ENCODE measurements at places on chromosomes 2 and 18. TPM values are rescaled to one million over a fixed set of nuclear protein-coding genes. Genes with fewer than 3 reads are reported as not detected.
A peak's percentile ranks its signal among the peaks of the same experiment; 100 is the strongest.

BMP10 gene
- not detected for total RNA-seq

UGT1A1 gene
- total RNA-seq, result not detected

SOWAHC gene
- 12.1 TPM for total RNA-seq

THSD7B gene
- total RNA-seq, result 10.3 TPM

LMAN1 gene
- 78.2 TPM for total RNA-seq

MEMO1 gene
- total RNA-seq, result 52.3 TPM

EPHA4 gene
- 40.3 TPM for total RNA-seq

INHA gene
- total RNA-seq, result 1.7 TPM

MC4R gene
- not detected for total RNA-seq

CLASP1 gene
- 102 TPM for total RNA-seq

ARHGEF4 gene
- 6.5 TPM for total RNA-seq

OTOS gene
- not detected for total RNA-seq

GRCh38 chr18:3572761-3573160, 122.8 kb downstream of the TGIF1 start:
- H3K27ac ChIP-seq, result no peak overlapping the region
- no peaks in the 10 kb centered on the region for H3K4me1 ChIP-seq
- H3K27me3 ChIP-seq, result no peaks in the 10 kb centered on the region
- DNase-seq, result no peak
- H3K4me3 ChIP-seq, result no peak overlapping the region

DNA sequence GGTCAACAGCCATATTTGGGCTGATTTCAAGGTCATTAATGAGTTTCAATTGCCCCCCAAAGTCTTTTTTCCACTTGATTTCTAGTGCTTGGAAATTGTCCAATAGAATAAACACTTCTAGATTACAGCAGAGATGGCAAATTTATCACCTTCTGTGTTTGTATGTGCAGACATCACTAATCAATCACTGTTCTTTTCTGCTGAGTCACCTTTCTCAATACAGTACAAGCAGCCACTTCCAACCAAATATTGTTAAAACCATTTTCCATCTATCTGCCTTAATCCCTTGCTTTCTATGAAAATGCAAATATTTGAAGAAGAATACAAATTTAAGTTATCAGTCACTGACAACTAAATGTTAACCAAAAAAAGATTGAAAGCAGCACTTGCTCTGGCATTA, 40.2 kb upstream of the ZNF521 start:
- H3K4me3 ChIP-seq, result no peak overlapping the region
- H3K27ac ChIP-seq, result no peak overlapping the region
- peaks cover 14% of the 10 kb centered on the region for H3K27me3 ChIP-seq

- no peak overlapping the region for H3K27ac ChIP-seq
- H3K4me3 ChIP-seq, result no peak overlapping the region
Measured at GRCh38 chr18:5738526-5738925, 156.8 kb downstream of the TMEM200C start.

- no peak overlapping the region for H3K27ac ChIP-seq
- no peak for DNase-seq
- peaks cover 2% of the 10 kb centered on the region for H3K4me1 ChIP-seq
- H3K36me3 ChIP-seq, result no peaks in the 10 kb centered on the region
- H3K4me3 ChIP-seq, result no peak overlapping the region
Measured at GRCh38 chr2:33069894-33070651, 123.3 kb downstream of the LTBP1 start.

GRCh38 chr2:46304635-46305034, 7.4 kb downstream of the EPAS1 start:
- peaks cover 2% of the 10 kb centered on the region for H3K36me3 ChIP-seq
- H3K4me3 ChIP-seq, result no peak overlapping the region
- no peak for DNase-seq
- no peak overlapping the region for H3K27ac ChIP-seq

DNA sequence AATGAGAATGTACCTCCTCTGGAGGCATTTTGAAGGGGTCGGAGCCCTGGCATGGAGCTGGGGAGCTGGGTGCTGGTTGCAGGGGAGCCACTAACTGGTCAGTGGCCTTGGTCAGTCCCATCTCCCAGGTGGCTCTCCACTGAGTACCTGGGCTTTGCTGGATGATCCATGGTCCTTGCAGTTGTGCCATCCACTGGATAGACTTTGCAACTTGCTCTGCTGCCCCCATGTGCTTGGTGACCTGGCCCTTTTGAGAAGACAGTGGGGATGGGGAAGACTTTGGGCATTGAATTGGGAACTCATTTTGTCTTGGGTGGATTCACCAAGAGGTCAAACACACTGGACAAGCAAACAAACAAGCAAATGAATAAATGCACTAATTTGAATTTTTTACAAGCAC, 263.9 kb downstream of the MYCN start:
- H3K27me3 ChIP-seq, result peaks cover 17% of the 10 kb centered on the region
- no peaks in the 10 kb centered on the region for H3K4me1 ChIP-seq
- no peak for DNase-seq
- H3K27ac ChIP-seq, result no peak overlapping the region

DNA sequence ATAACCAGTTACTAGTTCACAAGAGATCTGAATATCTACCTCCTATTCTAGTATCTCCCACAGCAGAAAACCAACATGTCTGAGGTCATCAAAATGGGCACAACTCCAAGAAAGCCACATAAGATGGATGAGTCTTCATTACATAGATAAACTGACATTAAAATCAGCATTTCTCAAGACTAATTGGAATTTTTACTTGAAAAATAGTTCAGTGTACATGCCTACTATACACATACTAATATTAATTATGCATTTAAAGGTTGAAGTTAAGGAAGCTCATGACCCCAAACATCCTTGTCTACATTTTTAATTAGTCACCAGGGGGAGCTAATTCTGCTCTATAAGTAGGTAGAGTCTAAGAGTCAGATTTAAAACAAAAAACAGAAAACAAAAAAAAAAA, 41.9 kb downstream of the ZNF521 start:
- no peak overlapping the region for H3K27ac ChIP-seq
- no peak for DNase-seq
- H3K4me1 ChIP-seq, result peaks cover 1% of the 10 kb centered on the region
- peaks cover 1% of the 10 kb centered on the region for H3K36me3 ChIP-seq

DNA sequence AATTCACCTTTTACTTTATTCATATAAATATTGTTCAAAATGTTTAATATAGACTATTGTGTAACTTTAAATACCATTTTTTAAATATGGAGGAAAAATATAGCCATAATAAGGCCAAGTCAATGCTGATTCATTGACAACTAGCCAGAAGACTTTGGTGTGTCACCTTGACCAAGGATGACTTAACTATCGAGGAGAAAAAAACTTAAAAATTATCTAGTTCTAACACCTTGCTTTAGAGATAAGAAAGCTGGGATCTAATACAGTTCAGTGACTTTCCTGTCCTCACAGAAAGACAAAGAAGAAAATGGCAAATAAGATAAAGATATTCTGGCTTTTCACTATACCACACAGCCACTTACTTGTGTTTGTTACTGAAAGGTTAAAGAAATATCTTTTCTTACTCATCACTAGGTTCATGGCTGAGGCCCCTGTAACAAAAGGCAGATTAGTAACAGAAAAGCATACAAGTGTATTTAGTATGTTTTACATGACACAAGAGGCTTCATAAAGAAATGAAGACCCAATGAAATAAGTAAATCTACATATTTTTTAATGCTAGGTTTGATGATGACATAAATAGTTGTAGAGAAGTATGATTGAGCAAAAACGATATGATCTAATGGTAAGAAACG, 65.9 kb upstream of the LRRTM1 start:
- H3K4me3 ChIP-seq, result no peak overlapping the region
- H3K4me1 ChIP-seq, result peaks cover 2% of the 10 kb centered on the region
- no peak overlapping the region for H3K27ac ChIP-seq

GRCh38 chr2:29640360-29640759, 281.0 kb downstream of the ALK start:
- H3K27me3 ChIP-seq, result peaks cover 17% of the 10 kb centered on the region
- DNase-seq, result no peak
- H3K4me1 ChIP-seq, result no peaks in the 10 kb centered on the region
- no peak overlapping the region for H3K27ac ChIP-seq

DNA sequence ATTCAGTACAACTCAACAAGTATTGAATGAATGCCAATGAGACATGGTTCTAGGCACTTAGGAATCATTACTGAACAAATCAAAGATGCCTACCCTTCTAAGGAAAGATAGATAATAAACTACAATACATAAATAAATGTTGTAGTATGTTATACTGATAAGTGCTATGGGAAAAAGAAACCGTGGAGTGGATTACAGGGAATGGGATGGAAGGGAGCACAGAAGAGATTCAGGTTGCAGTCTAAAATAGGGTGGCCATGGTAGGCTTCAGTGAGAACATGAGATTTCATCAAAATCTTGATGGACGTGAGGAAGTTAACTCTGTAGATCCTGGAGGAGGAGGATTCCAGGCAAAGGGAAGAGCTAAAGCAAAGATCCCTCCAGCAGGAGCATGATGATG, 17.9 kb upstream of the CREB1 start:
- no peak overlapping the region for H3K4me3 ChIP-seq
- H3K27ac ChIP-seq, result no peak overlapping the region
- peaks cover 9% of the 10 kb centered on the region for H3K27me3 ChIP-seq
- no peak for DNase-seq
- no peaks in the 10 kb centered on the region for H3K36me3 ChIP-seq

DNA sequence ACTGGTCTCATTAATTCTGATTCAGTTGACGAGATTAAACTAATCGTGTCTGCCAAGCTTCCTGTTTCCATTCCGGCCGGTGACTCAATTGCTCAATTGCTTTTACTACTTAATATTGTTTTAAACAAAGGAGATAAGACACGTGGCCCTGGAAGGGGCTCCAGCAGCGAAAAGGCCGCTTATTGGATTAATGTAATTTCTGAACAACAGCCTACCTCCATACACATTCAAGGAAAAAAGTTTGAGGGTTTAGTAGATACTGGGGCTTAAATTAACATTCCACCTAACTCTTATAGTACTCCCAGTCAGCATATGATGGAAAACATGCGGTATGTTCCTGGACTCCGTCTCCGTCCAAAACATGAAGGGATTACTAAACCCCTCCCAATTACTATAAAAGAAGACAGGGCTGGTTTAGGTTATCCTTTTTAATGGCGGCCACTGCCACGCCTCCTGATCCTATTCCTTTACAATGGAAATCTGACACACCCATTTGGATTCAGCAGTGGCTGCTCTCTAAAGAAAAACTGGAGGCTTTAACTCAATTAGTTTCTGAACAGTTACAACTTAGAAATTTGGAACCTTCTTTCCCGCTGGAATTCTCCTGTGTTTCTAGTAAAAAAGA, 27.1 kb downstream of the VPS54 start:
- H3K27me3 ChIP-seq, result no peaks in the 10 kb centered on the region
- H3K4me3 ChIP-seq, result no peak overlapping the region
- DNase-seq, result no peak
- peaks cover 61% of the 10 kb centered on the region for H3K36me3 ChIP-seq
- H3K27ac ChIP-seq, result no peak overlapping the region

DNA sequence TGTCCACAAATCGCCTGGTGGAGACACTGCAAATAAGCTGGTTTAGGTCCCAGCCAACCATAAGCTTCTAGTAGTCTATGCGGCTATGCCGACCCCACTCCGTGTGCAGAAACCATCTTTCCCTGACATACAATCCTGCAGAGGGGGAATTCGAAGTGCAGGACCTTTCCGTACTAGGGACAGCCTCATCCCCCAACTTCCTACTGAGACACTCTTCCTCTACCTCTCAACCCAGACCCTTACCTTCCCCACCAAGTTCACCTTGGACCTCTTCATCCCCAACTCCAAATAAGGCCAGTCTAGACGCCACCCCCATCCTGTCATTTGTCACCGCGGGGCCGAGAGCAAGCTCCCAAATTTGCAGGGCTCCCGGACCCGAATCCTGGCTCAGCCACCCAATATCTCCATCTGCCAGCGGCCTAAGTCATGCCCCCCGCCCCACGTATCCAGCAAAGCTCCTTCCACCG, 496 bp downstream of the SUCLG1 start:
- no peaks in the 10 kb centered on the region for H3K36me3 ChIP-seq
- H3K4me1 ChIP-seq, result peaks cover 47% of the 10 kb centered on the region
- H3K27me3 ChIP-seq, result no peaks in the 10 kb centered on the region
- peak overlapping the region; percentile 100 for H3K27ac ChIP-seq

DNA sequence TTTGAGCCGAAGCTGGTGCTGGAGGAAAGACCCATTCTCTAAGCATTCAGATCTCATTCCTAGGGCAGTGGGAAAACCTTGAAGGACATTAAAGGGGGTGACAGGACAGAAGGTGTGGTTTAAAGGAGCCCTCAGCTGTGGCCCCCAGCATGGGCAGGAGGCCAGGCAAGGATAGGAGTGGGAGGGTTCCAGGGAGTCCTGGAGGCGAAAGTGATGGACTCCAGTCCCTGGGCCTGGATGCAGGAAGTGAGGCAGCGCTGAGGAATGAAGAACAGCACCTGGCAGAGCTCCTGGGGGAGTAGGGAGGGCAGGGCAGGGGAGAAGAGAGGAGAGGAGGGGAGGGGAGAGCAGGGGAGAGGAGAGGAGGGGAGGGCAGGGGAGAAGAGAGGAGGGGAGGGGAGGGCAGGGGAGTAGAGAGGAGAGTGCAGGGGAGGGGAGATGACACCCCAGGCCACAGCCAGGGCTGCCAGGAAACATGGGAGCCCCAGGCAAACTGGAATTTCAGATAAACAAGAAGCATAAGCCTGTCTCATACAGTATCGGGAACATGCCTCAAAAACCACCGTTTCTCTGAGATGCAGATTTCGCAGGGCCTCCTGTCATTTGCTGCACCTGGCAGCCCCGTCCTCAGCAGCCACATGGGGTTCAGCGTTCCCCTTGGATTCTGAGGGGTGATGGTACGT, 5.7 kb downstream of the RAMP1 start:
- DNase-seq, result no peak
- H3K4me3 ChIP-seq, result no peak overlapping the region
- no peaks in the 10 kb centered on the region for H3K27me3 ChIP-seq
- peaks cover 52% of the 10 kb centered on the region for H3K4me1 ChIP-seq

DNA sequence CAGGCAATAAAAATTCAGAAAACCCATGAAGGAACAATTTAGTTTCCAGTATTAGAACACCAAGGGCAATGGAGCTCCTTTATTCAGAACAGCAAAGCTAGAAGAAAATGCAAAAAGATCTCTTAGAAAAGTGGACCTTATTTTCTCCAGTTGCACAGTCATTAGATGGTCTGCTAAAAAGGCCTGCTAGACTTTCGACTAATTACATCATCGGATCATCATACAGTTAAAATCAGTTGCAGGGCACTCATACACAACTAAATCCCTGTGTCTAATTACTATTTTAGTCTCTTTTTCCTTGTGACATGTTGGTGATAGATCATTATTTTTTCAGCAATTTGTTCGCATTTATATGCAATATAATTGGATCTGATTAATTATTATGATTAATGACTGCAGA, 425.3 kb downstream of the NR4A2 start:
- no peaks in the 10 kb centered on the region for H3K4me1 ChIP-seq
- DNase-seq, result no peak
- H3K36me3 ChIP-seq, result no peaks in the 10 kb centered on the region
- H3K4me3 ChIP-seq, result no peak overlapping the region
- no peaks in the 10 kb centered on the region for H3K27me3 ChIP-seq

GRCh38 chr18:46250084-46250811, 146.1 kb downstream of the HAUS1 start:
- no peaks in the 10 kb centered on the region for H3K27me3 ChIP-seq
- peak overlapping the region; percentile 35 for H3K27ac ChIP-seq
- peaks cover 15% of the 10 kb centered on the region for H3K4me1 ChIP-seq
- DNase-seq, result no peak

- H3K4me1 ChIP-seq, result peaks cover 25% of the 10 kb centered on the region
- H3K36me3 ChIP-seq, result no peaks in the 10 kb centered on the region
- no peak overlapping the region for H3K27ac ChIP-seq
- H3K27me3 ChIP-seq, result no peaks in the 10 kb centered on the region
Measured at GRCh38 chr2:127362971-127363370, 24.8 kb downstream of the MAP3K2 start.

Measured in progenitor cell of endocrine pancreas (in vitro differentiated cells).